ENCODE measurements at places on chromosomes 11 and 22.

GRCh38 chr11:12160680-12161079 is 50.3 kb downstream of the MICAL2 start:
- DNase-seq: no peak

DNA sequence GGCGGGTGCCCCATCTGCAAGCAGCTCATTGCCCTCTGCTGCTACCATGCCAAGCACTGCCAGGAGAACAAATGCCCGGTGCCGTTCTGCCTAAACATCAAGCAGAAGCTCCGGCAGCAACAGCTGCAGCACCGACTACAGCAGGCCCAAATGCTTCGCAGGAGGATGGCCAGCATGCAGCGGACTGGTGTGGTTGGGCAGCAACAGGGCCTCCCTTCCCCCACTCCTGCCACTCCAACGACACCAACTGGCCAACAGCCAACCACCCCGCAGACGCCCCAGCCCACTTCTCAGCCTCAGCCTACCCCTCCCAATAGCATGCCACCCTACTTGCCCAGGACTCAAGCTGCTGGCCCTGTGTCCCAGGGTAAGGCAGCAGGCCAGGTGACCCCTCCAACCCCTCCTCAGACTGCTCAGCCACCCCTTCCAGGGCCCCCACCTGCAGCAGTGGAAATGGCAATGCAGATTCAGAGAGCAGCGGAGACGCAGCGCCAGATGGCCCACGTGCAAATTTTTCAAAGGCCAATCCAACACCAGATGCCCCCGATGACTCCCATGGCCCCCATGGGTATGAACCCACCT is 28.0 kb upstream of the L3MBTL2 start:
- no peak for DNase-seq

DNA sequence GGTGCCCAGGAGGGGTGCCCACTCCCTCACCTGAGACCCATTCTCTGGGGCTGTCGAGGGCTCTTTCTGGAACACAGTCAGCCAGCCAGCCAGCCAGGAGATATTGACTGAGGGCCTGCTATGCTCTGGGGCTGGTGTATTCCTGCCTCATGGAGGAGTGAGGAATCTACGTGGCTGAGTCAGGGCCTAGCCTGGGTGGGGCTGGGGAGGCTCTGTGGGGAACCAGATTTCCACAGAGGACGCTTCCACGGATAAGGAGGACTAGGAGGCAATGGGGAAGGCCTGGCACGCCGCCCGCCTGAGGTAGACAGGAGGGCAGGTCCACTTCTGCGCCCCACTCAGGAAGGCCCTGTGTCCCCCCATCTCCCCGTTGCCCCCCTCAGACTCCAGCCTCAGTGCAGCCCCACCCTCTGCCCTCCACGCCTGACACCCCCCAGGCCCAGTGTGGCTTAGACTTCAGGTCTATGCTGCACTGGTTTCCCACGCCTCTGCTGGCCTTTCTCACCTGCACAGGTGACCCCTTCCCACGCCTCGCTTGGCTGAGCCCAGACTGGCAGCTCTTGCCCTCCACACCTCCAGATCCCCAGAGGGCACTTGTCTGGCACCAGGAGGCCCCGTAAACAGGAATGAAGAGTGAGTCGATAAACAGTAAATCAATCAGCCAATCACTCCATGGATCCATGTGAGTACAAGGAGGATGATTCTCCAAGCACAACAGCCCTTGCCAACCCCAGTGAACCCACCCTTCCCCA is 37.5 kb downstream of the MACROD1 start:
- no peak for DNase-seq

GRCh38 chr22:43681731-43682360 is 130.3 kb downstream of the EFCAB6 start:
- no peak for DNase-seq

DNA sequence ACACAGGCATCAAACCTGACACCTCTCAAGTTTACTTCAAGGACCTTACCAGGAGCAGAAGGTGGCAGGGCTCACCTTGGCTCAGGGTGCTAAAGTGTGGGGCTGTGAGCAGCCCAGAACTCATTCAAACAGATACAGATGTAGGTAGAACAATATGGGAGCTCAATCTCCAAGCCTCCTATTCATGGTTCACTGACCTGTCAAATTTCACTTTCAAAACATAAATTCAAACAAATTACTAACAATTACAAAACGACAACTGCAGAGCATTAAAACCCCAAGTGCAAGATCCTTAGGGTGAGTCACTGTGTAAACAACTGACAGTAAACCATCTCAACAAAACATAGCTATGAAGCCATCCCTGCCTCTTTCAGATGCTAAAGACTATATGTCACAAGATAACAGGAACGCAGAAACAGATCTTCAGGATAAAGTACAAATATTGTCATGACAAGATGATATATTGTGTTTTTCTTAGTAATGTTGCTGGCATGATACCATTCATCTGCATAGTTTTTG is 303.5 kb upstream of the ANO3 start:
- no peak for DNase-seq

DNA sequence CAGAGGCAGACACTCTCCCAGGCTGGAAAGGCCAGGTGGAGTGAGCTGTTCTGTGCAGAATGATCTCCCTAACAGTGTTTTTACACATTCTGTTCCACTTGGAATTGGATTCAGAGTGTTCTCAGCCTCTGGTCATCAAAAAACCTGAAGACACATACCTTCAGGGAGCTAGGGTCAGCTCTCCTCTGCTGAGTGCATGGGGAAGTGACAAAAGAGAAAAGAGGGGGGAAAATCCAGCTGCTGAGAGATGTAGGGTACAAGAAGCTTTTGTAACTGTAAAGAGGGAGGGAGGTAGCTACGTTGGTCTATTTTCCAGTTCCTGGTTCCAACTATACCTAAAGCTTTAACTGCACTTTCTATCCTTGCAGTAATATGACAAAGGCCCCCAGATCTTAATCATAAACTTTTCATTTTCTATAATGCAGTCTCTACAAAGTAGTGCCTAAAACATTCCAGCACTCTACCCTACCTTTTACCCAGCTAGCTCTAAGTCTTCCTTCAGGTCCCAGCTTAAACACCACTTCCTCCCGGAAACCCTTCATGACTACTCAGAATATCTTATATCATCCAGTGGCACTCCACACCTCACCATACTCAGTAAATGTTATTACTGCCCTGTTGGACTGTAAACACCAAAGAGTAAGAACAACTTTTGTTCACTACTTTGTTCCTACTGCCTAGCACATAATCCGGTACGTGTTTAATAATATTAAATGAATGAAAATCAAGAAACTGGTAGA is 9.2 kb downstream of the MAPK1 start:
- no peak for DNase-seq

Data from NCI-H1105 treated with DMSO at 0.1 percent for 48 hours (cell line).